ENCODE measurements at places on chromosomes 6 and 20.
A peak's percentile ranks its signal among the peaks of the same experiment; 100 is the strongest.

GRCh38 chr20:14609328-14610221, 272.2 kb upstream of the FLRT3 start:
- DNase-seq, result no peak

GRCh38 chr6:13924146-13924948, 405 bp upstream of the RNF182 start:
- DNase-seq, result peak; percentile 21

GRCh38 chr6:76351275-76351674, 278.8 kb upstream of the IMPG1 start:
- no peak for DNase-seq

DNA sequence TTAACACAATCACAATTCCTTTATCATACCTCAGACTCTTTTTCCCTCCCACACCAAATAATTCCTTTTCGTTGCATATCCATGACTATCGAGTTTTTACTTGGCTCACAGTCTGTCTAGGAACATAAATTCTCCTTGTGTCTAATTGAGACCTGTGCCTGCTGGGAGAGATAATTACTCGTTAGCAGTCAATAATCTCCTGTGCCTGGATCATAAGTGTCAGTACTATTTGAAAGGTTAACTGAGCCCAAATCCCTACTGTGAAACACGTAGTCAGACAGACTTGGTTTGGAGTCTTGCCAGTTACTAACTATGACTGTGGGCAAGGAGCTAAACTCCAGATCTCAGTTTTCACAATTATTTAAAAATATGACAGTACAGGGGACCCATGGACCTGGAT, 5.7 kb upstream of the CTNNBL1 start:
- no peak for DNase-seq

GRCh38 chr6:11277275-11278206, 45.1 kb upstream of the NEDD9 start:
- no peak for DNase-seq

DNA sequence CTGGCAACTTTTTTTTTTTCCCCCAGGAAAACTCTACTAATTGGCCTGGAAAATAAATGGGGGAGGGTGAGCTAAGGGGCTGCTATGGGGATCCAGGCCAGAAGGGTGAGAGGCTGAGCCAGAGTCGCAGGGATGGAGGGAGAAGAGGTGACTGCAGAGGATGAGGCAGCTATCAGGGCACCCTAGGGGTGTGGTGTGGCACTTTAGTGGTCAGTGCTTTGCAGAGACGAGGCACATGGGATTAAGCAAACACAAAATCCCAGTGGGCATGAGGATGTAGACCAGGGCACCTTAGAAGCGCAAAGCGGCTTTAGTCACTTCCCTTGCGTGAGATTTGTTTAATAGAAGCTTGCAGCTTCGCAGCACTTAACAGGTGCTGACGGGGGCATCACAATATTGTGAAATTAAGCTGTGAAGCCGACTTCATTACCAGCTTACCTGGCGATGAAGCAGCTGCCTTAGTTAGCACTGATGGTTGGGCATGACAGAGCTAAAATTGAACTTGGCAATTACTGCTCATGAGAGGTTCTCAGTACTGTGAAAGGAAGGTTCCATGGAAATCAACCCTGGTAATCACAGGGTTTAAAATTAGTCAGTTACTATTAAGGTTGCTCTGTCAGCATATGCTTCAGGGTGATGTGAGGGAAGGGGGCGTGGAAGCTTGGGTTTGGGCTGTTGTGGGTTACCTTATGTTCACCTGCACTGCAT, 26.0 kb downstream of the TOX2 start:
- no peak for DNase-seq

- peak; percentile 56 for DNase-seq
Measured at GRCh38 chr6:37547564-37548061, 47.9 kb upstream of the CCDC167 start.

DNA sequence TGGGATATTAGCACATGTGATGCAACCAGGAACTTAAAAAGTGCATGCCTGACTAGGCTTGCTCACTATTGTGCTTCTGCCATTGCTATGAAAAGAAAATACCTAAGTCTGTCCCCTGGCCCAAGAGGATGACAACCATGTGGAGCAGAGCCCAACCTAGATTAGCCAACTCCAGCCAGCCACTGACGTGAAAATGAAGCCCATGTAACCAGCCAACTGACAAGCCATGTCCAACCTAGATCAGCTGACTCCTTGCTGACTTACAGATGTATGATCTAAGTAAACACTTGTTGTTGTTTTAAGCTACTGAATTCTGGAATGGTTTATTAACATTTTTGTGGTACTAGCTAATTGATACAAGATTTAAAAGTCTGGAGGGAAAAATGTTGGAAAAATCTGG, 47.5 kb downstream of the PIGU start:
- DNase-seq, result no peak

GRCh38 chr20:24648481-24648880, 179.1 kb downstream of the SYNDIG1 start:
- DNase-seq, result no peak

DNA sequence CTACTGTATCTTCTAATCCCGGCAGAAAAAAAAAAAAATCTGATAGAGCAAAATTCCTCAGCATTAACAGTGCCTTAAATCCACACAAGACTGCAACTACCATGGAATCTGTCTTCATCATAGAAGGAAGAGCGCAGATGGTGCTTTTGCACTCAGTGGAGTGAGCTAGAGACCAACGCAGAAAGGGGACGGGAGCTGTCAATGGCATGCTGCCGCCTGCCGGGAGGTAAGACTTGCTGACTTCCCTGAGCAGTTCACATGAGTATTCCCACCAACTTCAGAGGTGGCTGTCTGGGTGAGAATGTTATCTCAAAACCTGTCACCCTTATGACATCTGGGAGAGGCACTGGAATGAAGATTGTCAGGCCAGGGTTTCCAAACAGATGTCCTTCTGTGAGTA, 35.6 kb downstream of the DZANK1 start:
- no peak for DNase-seq

GRCh38 chr6:66103354-66103753, 396.3 kb upstream of the EYS start:
- DNase-seq, result no peak

- no peak for DNase-seq
Measured at GRCh38 chr6:15914553-15914952, 214.3 kb upstream of the MYLIP start.

DNA sequence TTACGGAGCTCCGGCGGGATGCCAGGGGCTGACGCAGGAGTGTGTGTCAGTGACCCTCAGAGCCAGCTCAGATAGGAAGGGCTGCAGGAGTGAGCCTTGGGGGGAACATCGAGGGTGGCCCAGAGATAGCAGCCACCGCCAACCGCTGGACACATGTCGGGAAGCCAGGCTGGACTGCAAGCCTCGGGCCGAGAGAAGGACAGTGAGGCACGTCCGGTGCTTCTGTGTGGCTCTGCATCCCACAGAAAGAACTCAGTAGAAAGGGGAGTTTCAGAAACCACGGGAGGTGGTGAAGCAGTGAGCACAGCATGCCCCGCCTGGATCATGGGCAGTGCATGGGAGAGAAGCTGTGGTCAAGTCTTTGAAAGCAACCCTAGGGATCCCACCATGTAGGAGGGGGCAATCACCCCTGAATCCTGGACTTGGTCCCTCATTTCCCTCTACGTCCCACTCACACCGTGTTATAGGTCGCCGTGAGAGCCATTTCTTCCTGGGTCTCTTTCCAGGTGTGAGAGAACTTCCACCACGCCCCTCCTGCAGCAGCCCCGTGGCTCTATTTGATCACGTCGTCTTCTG, 383.7 kb upstream of the CDH4 start:
- DNase-seq, result no peak

- no peak for DNase-seq
Measured at GRCh38 chr6:15906420-15907016, 222.4 kb upstream of the MYLIP start.

DNA sequence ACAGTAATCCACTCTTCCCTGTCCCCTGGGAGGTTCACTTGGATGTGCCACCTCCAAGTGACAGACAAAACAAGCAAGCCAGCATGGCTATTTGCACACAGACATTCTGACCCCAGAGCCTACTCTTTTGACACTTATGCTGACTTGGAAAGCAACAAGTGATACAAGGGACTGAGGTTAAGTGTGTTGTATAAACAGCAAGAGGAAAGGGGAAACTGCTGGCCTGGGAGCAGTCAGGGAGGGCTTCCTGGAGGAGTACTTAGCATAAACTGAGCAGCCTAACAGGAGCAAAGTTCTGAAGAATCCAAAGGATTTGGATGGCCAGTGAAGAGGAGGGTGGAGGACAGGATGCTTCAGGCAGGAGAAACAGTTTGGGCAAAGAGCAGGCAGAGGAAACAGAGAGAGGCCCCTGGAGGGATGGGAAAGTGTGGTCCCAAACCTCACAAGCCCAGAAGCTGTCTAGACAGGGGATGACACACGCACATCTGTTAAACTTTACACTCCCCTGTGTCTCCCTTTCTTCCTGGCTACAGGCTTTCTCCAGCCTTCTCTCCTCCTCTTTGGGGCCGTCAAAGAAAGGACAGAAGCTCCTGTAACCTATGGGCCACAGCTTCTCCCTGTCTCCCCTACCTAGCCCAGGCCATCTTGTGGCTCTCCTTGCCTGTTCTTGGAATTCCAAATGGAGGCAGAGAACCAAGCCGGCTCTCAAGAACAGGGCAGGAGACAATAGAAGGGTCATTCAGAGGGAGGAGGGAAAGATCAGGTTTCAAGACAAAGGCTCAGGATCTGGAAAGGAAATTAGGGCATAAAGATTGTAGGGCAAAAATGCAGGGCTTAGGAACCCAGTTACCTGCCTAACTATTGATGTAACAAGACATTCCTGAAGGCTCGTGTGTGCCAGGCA, 19.3 kb downstream of the SULF2 start:
- no peak for DNase-seq

- no peak for DNase-seq
Measured at GRCh38 chr20:3068075-3068474, 3.3 kb upstream of the OXT start.

DNA sequence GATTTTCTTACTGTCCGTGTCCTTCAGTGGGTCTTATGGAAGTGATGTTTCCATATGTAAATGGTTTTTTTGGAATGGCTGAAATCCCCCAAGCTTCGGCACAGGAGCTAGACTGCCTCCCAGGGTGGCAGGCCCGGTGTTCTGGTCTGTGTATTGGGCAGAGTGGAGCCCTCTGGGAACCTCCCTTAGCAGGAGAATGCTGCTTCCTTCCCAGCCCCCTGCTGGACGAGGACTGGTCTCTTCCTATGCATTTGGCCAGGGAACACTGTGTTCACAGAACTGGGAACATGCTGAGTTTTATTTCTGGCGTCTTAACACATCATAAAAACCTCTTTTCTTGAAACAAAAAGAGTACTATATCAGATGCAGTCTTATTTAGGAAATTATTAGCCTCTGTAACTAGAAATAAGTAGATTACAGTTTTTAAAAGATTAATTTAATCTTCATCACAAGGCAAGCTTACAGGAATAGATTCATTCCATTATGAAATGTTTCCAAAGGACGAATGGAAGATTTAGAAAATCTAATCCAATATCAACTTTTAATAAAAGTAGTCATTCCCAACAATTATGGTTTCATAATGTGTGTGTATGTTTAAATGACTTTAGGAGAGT, 56.6 kb downstream of the SYTL3 start:
- no peak for DNase-seq

DNA sequence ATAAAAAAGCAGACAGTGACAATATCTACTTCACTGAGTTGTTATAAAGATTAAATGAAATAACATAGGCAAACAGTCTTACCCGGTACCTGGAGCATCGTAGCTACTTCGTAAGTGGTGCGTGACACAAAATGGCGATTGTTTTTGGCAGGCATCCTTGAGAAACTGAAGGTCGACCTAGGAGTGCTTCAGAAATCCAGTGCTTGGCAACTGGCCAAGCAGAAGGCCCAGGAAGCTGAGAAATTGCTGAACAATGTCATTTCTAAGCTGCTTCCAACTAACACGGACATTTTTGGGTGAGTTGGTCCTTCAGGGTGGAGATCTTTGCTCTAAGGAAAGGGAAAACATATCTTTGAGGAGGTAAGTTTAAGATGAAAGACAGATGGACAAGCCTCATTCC, 4.8 kb downstream of the BPIFA2 start:
- no peak for DNase-seq

GRCh38 chr20:41393705-41394066, 27.1 kb upstream of the EMILIN3 start:
- DNase-seq, result no peak

DNA sequence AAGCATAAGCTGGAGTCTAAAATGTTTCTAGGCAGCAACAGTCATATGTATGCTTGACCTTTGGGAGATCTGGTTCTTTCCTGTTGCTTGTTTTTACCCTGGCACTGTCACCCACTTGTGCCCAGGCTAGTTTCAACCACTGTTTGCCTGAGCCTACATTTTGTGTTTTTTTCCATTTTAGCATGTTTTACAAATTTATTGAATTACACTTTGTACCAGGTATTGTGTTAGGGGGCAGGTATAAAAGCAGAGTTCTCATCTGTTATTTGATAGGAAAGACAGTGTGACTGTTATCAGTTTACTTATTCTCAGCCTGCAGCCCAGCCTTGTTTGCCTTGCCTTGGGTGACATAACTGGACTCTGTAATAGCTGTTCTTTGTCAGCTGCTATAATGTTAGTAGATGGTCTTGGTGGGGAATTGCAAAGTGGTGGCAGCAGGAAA, 147.0 kb downstream of the CDKAL1 start:
- no peak for DNase-seq

DNA sequence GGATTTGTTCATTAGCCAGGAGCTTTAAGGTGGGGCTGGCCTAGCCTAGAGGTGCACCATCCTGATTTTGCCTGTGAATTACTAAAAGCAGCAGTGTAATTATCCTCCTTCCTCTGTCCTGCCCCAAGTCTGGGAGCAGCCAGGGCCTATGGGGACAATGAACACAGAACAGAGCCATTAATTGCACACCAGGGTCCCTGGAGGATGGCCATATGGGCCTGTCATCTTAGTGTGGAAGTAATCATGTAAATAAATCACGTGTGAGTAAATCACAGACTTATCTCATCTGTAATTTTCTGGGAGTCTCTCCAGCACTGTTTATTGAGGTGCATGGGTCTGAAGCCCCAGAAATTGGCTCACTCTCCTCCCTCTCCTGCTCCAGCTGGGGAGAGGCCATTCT, 176.3 kb downstream of the LRFN2 start:
- peak; percentile 69 for DNase-seq

DNA sequence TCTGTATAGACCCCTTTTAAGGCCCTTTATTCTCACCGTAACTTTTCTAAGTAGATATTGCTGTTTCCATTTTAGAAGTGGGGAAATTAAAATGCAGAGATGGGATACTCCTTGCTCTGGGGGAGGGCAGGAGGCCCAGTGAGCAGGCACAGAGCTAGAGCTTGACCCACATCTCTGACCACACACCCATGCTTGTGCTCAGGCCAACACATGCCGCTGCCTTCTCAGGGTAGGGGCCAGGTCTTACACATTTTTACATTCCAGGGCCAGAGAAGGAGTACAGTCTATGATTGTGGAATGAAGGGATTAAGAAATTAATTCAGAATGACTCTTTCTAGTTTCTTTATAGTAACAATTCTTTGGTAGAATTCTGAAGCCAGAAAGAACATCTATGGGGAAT, 104.8 kb downstream of the SOBP start:
- DNase-seq, result no peak

DNA sequence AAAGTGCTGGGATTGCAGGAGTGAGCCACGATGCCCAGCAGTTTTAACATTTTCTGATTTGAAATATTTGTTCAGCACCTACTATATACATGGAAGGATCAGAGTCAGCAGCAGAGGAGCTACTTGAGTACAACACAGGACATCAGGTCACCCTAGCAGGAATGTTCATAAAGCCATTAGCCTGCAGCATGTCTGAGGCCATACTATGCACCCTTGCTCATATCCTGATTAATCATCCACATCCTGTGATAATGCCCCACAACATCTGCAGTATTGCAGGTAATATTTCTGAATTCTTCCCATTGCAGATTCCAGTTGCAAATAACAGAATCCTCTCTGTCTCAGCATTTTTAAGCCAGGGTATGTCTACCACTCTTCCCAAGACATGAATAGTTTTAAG, 171.0 kb upstream of the PRND start:
- DNase-seq, result no peak

Data from NCI-H1694 (cell line).